ENCODE measurements at places on chromosomes 7 and 10.

GRCh38 chr10:132802694-132803320 is 16.9 kb upstream of the NKX6-2 start:
- no peak for DNase-seq

DNA sequence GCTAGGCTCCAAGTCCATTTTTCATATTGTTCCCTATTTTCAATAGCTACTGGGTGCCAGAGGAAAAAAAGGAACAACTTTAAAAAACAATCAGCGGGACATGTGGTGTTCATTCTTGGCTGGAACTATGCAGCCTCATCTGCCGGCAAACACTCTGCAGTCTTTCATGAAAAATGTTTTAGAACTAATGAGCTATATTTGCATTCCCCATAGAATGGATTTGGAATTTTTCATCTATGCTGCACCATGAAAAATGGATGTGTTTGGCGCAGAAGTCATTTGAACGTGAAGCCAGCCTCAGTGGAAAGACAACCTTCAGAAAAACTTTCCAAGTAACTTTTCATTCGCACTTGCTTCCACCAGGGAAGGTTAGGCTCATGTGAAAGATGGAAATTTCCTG is 270.5 kb downstream of the SKAP2 start:
- no peak for DNase-seq

DNA sequence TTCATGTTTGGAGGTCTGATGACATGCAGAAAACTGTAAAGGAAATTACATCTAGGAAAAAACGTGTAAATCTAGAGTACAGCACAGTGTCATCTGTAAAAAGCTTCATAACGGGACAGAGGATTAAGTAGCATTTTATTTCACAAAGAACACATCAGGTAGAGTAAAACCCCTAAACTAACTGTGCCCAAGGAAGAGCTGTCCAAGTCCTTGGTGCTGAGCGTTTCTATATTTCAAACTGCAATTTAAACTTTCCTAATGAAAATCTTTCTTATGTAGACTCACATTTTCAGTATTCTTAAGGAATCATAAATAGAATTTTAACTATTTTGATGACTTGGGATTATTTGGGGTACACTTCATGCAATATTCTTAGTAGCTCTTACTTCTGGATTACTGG is 646.2 kb downstream of the IPMK start:
- DNase-seq = no peak

GRCh38 chr10:48274636-48275035 is at the start of gene FRMPD2:
Gene FRMPD2 (minus strand): TSS chr10:48274696. CDS start chr10:48274567, 129 bp downstream.
- no peak for DNase-seq

GRCh38 chr7:88324699-88325098 is 18.0 kb upstream of the STEAP4 start:
- DNase-seq = no peak

- DNase-seq = no peak
Observed at GRCh38 chr10:46014206-46014605, 16.2 kb downstream of the NCOA4 start.

GRCh38 chr7:47225387-47226131 is 356.4 kb downstream of the TNS3 start:
- peak; percentile 58 for DNase-seq

DNA sequence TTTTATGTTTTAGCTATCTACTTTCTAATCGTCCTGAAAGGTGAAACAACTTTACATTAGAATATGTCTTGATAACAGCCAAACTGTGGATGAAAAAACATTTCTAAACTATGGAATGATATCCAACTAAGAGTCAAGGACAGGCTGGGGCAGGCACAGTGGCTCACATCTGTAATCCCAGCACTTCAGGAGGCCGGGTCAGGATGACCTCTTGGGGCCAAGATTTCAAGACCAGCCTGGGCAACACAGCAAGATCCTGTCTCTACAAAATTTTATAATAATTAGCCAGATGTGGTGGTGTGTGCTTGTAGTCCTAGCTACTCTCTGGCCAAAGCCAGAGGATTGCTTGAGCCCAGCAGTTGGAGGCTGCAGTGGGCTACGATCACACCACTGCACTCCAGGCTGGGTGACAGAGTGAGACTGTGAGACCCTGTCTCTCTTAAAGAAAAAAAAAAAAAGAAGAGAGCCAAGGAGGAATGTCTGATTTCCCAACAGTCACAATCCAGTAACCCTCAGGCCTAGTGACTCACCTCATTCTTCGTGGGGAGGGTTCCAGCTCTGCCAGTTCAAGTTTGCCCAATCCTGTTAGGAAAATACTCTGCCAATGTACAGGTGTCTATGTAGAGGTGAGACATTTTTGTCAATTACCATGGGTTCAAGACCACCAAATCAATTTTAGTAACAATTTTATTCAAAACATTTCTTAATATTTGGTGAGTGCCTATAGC is 14.6 kb upstream of the FZD1 start:
- DNase-seq = peak; percentile 75

DNA sequence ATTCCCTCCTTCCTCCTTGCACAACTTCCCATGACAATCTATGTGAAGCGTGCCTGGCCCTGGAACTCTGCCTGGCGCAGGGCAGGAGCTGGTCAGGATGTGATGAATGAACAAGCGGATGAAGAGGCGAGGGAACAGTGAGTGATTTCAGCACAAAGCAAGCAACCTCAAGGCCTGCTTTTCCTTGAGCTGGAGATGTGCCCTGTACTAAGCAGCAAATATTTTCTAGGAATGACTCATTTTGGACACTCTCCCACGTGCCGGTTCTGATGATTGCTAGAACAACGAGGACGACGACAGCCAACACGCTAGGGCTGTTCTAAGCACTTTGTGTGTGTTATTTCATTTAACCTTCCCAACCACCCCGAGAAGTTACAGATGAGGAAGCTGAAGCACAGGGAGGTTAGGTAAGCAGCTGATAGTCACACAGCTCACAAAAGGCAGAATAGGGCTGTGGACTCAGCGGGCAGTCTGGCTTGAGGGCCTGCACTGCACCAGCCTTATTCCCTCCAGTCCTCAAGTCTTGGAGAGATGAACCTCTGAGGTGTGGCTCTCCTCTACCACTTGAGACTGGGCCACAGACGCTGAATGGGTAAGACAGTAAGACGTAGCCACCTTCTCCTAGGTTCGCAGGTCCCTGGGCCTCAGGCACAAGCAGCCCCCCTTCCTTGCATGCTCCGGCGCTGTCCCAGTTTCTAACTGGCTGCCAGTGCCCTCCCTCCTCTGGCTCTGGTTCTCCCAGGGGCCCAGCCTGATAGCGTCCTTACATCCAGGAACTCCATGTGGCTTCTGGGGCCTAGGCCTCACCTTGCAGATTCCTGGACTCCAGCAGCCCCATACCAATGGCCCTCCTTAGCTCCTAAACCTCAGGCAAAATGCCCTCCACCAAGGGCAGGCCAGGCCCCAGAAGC is 59.0 kb downstream of the YKT6 start:
- peak; percentile 98 for DNase-seq
